Amniotic stem cell (primary cell): ENCODE measurements at places on chromosomes 7 and 10.

- DNase-seq = no peak
These were observed 763.2 kb upstream of the LRRTM3 start for GRCh38 chr10:66162560-66163143.

DNA sequence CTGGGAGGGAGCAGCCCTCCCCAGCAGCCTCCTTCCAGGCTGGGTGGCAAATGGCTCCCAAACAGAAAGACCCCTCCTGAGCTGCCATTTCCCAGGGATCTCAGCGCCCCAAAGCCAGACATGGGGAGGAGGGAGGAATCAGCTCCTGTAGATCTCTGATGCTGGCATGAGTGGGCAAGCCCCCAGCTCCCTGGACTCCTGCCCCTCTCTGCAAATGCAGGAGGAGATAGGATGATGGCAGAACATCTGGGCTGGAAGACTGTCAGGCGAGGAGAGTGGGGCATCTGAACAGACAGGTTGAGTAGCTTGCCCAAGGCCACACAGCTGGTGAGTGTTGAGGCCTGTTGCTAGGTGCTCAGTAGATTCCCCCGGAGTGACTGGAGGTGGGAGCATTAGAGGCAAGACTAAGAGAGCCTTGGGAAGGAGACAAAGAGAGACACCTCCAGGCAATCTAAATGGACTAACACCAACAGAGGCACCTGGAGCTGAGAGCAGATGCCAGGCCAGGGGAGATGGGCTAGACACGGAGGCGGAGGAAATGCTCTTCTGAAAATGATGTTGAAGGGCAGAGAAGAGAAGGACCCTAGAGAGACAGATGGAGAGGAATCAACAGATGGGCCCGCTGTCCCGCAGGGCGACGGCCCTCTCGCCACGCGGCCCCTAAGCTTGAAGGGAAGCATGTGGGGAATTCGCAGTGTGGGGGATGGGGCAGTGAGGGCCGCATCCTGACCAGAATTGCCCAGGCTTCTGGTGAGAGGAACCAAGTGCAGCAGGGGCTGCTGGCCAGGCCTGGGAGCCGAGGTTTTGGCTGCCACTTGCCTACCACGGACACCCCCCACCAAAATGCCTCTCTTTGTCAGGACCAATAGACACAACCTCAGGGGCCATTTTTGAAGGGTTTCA, 84.8 kb upstream of the LRRC4 start:
- no peak for DNase-seq

DNA sequence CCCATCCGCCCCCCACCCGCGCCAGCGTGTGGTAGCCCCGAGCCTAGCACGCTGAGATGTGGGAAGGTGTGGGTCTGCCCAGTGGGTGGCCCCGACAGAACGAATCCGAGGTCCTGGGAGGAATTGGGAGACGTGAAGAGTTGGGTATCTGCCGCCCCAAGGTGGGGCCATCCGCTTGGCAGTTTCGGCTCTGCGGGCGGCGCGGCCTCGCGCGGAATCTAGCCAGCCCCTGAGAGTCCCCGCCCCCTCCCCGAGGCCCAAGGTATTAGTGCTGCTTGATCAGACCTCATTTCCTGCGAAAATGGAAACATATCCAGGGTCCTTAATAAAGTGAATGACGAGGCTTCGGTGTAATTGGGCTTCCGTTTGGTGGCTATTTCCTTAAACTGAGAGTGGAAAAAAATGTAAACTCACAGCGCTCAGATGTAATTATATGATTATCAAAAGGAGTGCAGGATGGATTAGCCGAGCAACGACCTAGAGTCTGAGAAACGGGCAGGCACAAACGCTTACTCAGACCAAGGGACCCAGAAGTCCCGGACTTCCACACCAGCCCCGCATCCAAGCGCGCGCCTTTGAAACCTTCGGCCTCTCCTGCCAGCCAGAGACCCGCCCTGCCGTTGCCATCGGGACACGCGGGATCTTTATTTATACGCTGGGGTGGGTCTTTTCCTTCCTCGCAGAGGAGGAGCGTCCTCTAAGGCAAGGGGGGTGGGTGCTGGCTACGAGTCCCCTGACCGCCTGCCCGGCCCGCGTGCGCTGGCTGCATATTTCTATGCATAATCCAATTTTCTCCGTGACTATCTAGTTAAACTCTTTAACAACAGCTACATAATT, 12.8 kb downstream of the LBX1 start:
- no peak for DNase-seq

DNA sequence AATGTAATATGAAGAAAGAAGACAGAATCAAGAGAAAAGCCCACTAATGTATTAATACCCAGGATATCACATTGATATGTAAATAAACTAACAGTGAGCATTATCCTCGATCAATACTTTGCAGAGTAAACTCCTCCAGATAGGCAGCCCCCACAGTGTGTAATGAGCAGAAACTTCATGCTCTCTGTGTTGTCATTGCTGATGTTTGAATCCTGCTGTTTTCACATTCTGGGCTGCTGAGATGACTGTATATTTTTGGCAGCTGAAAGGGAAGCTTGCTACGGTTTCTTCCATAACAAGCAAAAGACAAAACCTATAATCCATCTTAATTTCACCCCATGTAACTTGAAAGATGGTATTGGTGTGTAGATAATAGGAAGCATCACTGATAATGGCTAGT, 15.3 kb upstream of the THSD7A start:
- no peak for DNase-seq

- no peak for DNase-seq
These were observed 26.6 kb downstream of the DIP2C start for GRCh38 chr10:662686-663465.

GRCh38 chr10:19918794-19919193, 102.6 kb downstream of the PLXDC2 start:
- DNase-seq = no peak

DNA sequence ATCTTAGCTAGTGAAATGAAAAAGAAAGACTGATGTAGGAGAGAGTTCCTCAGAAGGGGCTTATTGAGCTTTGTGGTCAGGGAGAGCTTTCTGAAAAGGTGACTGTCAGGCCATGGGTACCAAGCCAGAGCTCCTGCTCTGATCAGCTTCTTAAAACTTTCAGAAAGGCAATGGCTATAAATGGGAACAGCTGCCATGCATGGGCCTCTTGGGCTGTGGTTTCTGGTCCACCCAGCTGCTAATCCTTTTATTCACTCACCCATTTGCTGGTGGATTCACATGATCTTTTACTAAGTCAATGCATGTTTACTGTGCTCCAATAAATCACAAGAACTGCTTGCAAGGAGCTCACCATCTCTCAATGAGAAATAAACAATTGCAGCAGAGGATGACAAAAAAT, 60.1 kb upstream of the ZPBP start:
- DNase-seq = no peak

DNA sequence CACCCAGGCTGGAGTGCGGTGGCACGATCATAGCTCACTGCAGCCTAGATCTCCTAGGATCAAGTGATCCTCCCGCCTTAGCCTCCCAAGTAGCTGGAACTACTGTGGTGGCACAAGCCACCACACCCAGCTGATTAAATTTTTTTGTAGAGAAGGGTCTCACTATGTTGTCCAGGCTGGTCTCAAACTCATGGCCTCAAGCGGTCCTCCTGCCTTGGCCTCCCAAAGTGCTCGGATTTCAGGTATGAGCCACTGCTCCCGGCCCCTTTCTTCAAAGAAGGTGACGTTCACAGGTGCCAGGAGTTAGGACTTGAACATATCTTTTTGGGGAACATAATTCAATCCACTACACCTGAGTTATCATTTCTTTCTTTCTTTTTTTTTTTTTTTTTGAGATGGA, 2.9 kb upstream of the TTYH3 start:
- no peak for DNase-seq

DNA sequence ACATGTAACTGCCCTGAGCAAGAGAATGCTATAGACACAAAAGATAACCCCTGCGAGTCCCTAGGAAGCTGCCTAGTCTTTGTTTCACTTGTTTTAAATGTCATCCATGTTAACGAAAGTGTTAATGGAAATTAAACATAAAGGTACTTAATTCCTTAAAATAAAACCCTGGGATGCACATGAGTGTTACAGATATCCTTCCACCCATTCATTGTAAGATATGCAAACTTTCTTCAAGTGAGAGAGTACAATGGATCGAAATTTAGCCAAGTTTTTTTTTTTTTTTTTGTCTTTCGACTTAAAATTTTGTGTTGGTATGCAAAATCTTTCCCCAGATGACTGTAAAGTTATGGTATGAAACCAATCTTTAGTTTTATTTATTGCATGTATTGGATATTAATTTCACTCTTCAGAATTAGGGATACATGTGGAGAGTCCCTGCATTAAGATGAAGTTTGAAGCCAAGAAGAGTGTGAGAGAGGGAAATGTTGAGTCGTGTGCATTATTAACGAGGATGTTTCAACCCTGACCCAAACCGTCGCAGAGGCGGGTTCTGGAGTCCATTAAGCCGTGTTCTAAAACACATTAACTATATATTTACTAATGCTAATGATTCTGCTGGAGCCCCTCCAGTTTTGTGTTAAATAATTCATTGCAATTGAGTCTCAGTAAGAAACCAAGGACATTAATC, 1.6 kb downstream of the CDK14 start:
- DNase-seq = no peak

DNA sequence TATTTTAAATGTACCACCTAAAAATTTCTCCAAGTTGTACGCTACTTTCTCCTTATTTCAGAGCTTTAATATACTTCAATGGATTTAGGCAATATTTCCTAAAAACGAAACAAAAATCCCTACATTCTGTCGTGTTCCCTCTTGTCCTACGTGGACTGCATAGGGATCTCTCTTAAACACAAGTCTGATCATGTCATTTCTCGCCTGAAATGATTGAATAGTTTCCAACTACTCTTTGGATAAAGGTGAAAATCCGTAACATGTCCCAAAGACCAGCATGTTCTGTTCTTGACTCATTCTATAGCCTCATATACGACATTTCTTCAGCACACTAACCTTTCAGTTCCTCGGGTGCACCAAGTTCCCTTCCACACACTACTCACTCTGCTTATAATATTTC, 17.7 kb upstream of the TPK1 start:
- no peak for DNase-seq

DNA sequence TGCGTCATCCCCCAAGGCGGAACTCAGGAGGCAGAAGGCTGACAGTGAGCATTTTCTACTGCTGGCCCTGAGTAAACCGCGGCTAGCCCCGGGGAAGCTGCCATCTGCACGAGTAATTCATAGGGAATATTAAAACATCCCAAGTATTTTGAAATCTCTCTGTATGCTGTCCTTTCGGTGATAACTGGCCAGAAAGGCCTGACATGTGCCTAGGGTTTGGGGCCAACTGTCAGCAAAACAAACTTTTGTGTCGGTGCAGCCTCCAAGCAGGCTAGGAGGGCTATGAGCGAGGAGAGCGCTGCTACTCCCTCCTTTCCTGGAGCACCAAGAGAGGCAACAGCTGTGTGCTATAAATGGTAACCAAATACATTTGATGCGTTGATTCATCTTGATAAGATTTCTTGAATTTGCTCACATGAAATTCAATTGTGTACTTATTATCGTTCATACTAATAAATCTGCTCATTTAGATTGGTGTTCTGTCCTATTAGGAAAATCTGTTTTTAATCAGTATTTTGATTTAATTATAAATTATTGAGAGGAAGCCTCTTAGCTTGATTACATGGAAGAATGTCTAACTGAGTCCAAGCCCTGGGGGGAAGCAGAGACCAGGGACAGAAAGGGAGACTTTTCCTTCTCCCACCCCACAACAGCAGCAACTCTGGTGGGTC, 124.4 kb upstream of the NPS start:
- no peak for DNase-seq

DNA sequence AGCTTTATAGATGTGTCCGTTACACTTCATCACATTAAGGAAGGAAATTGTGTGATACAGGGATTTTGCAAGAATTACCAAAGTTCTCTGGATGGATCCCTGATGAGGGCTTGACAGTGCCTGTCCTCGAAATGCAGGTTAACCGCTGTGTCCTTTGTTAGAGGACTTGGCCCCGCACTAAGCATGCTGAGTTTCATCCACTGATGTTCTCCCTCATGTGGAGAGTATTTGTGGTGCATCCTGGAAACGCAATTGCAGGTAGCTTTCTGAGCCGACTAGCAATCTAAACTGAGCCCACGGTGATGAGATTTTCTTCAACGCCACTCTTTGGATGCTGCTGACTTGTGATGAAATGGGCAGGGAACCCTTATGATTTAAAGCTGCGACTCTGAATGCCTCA, 71.9 kb upstream of the STK17A start:
- no peak for DNase-seq

DNA sequence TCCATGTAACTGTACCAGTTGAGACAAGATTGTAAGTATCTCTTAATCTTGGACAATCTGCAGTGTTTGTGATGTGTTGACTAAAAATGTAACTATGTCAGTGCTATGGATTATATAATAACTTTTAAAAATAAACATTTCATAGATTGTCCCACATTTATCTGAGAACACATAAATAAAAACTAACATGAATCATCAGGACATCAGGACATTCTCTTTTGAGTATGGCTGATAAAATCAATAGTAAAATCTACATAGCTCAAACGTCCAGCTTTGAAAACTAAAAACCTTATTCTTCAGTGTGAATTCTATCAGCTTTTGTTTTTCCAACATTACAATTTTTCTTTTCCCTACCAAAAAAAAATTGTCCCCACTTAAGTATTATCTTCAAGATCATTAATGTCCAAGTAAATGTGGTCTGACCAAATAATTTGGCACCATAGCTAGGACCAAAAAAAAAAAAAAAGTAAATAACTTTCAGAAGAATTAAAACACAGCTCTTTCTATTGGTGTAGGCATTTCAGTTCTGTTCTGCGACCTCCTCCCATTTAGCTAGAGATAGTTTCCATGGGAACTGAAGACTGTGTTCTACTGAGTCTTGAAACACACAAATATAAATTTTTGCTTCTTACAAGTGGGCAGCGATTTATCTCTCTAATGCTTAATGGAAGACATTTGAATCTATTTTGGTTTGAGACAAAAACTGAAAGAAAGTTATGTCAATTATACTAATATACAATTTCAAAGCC, 123.0 kb upstream of the SGCE start:
- DNase-seq = no peak

GRCh38 chr7:73350306-73351068, 22.5 kb downstream of the FKBP6 start:
- no peak for DNase-seq

GRCh38 chr10:71312811-71313789, 6.0 kb upstream of the SLC29A3 start:
- no peak for DNase-seq

DNA sequence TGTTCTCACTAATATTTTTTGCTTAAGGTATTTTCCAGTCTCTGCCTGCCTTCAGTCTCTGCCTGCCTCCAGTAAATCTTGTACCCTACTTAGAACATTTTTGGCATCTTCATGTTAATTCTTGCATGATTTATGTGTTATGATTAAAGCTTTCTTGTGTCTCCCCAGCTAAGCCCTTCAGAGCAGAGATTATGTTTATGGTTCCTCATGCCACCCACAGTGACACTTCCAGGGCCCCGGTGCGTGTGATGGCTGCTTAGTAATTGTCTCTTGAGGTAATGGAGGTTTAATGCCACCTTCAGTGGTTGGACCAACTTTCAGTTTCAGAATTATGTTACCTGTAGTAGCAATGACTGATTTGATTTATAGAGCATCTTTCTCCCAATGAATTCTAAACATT, 70.6 kb upstream of the MET start:
- DNase-seq = no peak

- DNase-seq = no peak
These were observed 53.7 kb downstream of the BEND7 start for GRCh38 chr10:13475124-13475523.

GRCh38 chr10:74957285-74957961, 131.0 kb downstream of the KAT6B start:
- DNase-seq = no peak

- no peak for DNase-seq
These were observed 74.8 kb downstream of the ADARB2 start for GRCh38 chr10:1662438-1663025.

GRCh38 chr7:75892634-75893272, 13.9 kb downstream of the RHBDD2 start:
- DNase-seq = no peak
